Smooth muscle cell of the umbilical artery (primary cell): ENCODE measurements at places on chromosomes 13 and 19. TPM values are rescaled to one million over a fixed set of nuclear protein-coding genes. Genes with fewer than 3 reads are reported as not detected.

The TPTE2 gene
- total RNA-seq = not detected in 2 replicates

The OR1M1 gene
- not detected in 2 replicates for total RNA-seq

The WDR62 gene
- total RNA-seq = 0.59 and 4.6 TPM in 2 replicates

The DAND5 gene
- not detected in 2 replicates for total RNA-seq

The CYP4F12 gene
- total RNA-seq = not detected in 2 replicates

The CATSPERD gene
- total RNA-seq = not detected in 2 replicates

The ZNF135 gene
- total RNA-seq = 3.9 and 4.3 TPM in 2 replicates

The ZNF66 gene
- total RNA-seq = 0.59 and 1.8 TPM in 2 replicates

The KLF1 gene
- total RNA-seq = not detected in 2 replicates

The NDUFA11 gene
- total RNA-seq = 146 and 201 TPM in 2 replicates

The DLL3 gene
- total RNA-seq = under 0.01 and 0.32 TPM in 2 replicates

The ZNF765 gene
- 15.4 and 18.1 TPM in 2 replicates for total RNA-seq

The ZNF285 gene
- 3.7 and 5.6 TPM in 2 replicates for total RNA-seq

The NXNL1 gene
- total RNA-seq = not detected in 2 replicates

The RPL28 gene
- total RNA-seq = 212 and 468 TPM in 2 replicates

The B3GNT3 gene
- total RNA-seq = not detected in 2 replicates

The ZNF253 gene
- total RNA-seq = 3.2 and 3.3 TPM in 2 replicates

The CLEC4G gene
- total RNA-seq = not detected in 2 replicates

The ARRDC2 gene
- total RNA-seq = 6.8 and 7.2 TPM in 2 replicates

The ZNF101 gene
- 3.9 and 5.2 TPM in 2 replicates for total RNA-seq

The ZBTB32 gene
- total RNA-seq = not detected in 2 replicates

The CACNG7 gene
- total RNA-seq = 1.1 and 4.2 TPM in 2 replicates

The ZNF541 gene
- 0.05 and 0.89 TPM in 2 replicates for total RNA-seq

The TSSK6 gene
- 1.2 and 2.1 TPM in 2 replicates for total RNA-seq

The MATK gene
- total RNA-seq = not detected in 2 replicates

The PDE4C gene
- total RNA-seq = 1.4 and 4.2 TPM in 2 replicates

The ZNF528 gene
- 25.8 and 32.8 TPM in 2 replicates for total RNA-seq

The NCAN gene
- total RNA-seq = not detected in 2 replicates

The GDF15 gene
- total RNA-seq = 150 TPM in 2 replicates

The CABP5 gene
- total RNA-seq = not detected in 2 replicates

The ZNF415 gene
- 8.3 and 9.9 TPM in 2 replicates for total RNA-seq

The KLK7 gene
- not detected in 2 replicates for total RNA-seq

The GPR12 gene
- not detected in 2 replicates for total RNA-seq

The ADM5 gene
- 0.51 and 0.59 TPM in 2 replicates for total RNA-seq

The ZSCAN4 gene
- 0.37 TPM in 1 of 2 replicates, not detected in the other for total RNA-seq

The KLK4 gene
- not detected in 2 replicates for total RNA-seq

The MBD3L3 gene
- not detected in 2 replicates for total RNA-seq

The TMIGD2 gene
- not detected in 2 replicates for total RNA-seq

The ZNF665 gene
- total RNA-seq = 3.3 and 5.4 TPM in 2 replicates

The KIR3DL2 gene
- total RNA-seq = not detected in 2 replicates

The ZNF583 gene
- total RNA-seq = 6.6 and 7.4 TPM in 2 replicates

The BEST2 gene
- not detected in 2 replicates for total RNA-seq

The OVOL3 gene
- total RNA-seq = not detected in 2 replicates

The CGB3 gene
- total RNA-seq = not detected in 2 replicates

The STARD13 gene
- total RNA-seq = 21.1 and 25.1 TPM in 2 replicates

The ZNF416 gene
- total RNA-seq = 3.9 and 4.9 TPM in 2 replicates

The NDUFA13 gene
- 87.4 and 119 TPM in 2 replicates for total RNA-seq

The TMEM38A gene
- total RNA-seq = 1.0 and 2.1 TPM in 2 replicates

The ZNF561 gene
- 56.7 and 65.1 TPM in 2 replicates for total RNA-seq

The LILRA5 gene
- not detected in 2 replicates for total RNA-seq

The KASH5 gene
- not detected in 2 replicates for total RNA-seq

The PSG1 gene
- total RNA-seq = not detected in 2 replicates

The GFY gene
- not detected in 2 replicates for total RNA-seq

The PEX11G gene
- 1.5 and 3.3 TPM in 2 replicates for total RNA-seq

The LILRB2 gene
- total RNA-seq = not detected in 2 replicates

The MBD3L2 gene
- total RNA-seq = not detected in 2 replicates

The ZNF132 gene
- total RNA-seq = 8.0 and 11.6 TPM in 2 replicates

The KLHL1 gene
- not detected in 2 replicates for total RNA-seq
